ENCODE measurements at places on chromosomes 13 and 19. TPM values are rescaled to one million over a fixed set of nuclear protein-coding genes. Genes with fewer than 3 reads are reported as not detected.

GRCh38 chr19:31749231-31749630 lies 400.0 kb upstream of the TSHZ3 start:
- DNase-seq, result no peak

DNA sequence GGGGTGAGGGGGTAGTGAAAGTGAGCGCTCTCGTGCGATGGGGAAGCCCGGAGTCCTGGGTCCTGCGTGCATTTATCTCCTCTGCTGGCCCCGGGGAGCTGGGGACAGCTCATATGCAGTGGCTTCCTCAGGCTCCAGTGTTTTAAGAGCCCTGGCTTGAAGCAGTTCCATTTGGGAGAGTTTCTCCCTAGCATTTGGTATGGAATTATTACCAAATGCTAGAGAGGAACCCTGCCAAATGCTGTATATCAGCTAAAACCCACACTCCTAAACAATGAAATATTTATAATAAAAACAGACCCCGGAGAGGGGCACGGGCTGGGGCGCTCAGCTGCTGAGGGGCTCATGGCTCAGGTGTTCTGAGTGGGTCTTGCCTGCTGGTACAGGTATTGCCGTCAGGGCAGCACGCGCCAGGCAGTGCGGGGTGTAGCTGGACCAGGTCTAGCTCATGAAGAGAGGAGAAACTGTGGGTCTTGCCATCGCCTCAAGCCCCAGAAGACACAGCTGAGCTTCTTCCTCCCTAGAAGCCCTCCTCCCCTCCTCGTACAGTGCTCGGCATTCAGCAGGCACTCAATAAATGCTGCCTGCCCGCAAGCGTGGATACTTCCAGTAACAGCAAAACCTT lies 163.6 kb upstream of the ZNF536 start:
- DNase-seq, result no peak

PRTN3 gene
- not detected for total RNA-seq

CABP5 gene
- not detected for total RNA-seq

ZNF419 gene
- 8.2 TPM for total RNA-seq

FFAR2 gene
- total RNA-seq, result 0.63 TPM

ZNF135 gene
- 2.8 TPM for total RNA-seq
